ENCODE measurements at places on chromosomes 3 and 15.
A peak's percentile ranks its signal among the peaks of the same experiment; 100 is the strongest.

DNA sequence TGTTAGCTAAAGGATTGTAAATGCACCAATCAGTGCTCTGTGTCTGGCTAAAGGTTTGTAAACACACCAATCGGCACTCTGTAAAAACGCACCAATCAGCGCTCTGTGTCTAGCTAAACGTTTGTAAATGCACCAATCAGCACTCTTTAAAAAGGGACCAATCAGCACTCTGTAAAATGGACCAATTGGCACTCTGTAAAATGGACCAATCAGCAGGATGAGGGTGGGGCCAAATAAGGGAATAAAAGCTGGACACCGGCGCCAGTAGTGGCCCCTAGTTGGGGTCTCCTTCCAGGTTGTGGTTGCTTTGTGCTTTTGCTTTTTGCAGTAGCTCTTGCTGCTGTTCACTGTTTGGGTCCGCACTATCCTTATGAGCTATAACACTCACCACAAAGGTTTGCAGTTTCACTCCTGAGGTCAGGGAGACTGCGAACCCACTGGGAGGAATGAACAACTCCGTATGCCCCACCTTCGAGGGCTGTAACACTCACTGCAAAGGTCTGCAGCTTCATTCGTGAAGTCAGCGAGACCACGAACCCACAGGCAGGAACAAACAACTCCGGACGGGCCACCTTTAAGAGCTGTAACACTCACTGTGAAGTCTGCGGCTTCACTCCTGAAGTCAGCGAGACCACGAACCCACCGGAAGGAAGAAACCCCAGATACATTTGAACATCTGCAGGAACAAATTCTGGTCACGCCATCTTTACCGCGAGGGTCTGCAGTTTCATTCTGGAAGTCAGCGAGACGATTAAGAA is 1.1 kb upstream of the SUCLG2 start:
- no peak for DNase-seq

DNA sequence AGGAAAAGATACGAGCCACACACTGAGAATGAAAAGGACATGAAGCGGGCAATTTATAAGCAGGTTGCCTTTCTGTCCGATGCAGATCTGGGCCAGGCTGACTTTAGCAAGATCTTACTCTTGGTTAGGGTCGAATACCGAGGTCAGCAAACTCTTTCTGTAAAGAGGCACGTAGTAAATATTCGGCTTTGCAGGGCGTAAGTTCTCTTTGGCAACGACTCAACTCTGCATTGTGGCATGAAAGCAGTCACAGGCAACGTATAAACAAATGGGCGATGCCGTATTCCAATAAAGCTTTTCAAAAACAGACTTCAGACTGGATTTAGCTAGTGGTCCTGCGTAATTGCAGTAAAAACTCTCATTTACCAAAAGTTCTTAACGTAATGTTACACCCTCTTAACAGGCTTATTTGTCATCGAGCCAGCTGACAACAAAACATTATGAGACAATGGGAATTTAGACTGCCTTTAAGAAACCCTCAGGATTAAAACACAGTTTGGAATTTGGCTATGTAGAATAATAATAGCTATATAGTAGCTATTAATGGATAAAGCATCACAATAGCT is 13.1 kb upstream of the RPL35A start:
- DNase-seq, result peak; percentile 19

GRCh38 chr3:14280326-14280725 is 101.7 kb downstream of the LSM3 start:
- DNase-seq, result no peak

DNA sequence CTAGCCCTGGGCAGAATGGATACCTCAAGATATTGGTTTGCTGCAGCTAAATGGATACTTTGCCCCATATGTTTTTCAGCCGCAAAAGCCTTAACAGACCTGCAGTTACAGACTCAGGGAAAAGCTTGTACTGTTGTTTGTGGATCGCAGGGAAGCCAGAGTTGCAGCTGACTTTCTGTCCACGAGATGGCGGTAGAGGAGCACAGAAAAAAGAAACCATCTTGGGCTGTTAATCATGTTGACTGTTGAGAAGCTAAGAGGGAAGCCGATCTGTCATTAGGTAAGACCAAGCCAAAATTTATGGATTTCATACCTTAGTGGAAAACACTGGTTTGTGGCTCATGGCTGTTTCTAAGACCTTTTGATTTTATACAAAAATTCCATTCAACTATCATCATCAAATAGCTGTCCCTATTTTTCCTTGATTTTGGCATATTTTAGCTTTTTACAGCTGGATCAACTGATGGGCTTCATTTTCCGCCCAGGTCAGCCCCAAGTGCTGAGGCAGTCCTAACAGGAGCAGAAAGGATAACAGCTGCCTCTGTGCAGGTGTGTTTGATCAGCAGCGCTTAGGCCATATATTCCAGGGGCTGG is 205.7 kb upstream of the ZPLD1 start:
- peak; percentile 80 for DNase-seq

DNA sequence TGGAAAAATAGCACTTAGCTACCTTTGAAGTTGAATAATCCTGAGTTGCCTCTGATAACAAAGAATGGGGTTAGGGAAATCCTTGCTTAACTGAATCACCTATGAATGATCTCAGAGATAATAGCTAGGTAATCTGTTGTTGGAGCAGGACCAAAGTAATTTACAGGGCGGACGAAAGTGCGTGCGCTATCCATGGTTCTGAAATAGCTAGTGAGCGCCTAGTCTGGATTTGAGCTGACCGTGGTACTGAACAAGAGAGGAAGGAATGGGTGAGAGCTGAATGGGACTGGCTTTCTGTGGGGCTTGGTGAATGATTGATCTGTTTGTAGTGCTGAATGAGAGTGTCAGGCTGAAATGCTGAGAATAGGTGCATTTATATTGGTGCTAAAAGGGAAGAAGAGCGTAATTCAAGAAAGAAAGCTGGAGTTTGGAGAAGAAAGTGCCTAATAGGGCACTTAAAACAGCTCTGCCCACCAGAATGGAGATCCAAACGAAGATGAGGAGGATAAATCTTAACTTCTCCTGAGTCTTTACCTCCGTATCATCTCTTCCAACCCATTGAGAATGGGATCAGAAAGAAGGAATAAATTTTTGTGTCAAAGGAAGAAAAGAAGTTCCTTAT is 10.1 kb downstream of the SCN10A start:
- DNase-seq, result peak; percentile 95

- peak; percentile 72 for DNase-seq
Measured at GRCh38 chr15:70569091-70569713, 194.2 kb downstream of the UACA start.

GRCh38 chr3:57098418-57099310 is 38.2 kb downstream of the SPATA12 start:
- DNase-seq, result no peak

DNA sequence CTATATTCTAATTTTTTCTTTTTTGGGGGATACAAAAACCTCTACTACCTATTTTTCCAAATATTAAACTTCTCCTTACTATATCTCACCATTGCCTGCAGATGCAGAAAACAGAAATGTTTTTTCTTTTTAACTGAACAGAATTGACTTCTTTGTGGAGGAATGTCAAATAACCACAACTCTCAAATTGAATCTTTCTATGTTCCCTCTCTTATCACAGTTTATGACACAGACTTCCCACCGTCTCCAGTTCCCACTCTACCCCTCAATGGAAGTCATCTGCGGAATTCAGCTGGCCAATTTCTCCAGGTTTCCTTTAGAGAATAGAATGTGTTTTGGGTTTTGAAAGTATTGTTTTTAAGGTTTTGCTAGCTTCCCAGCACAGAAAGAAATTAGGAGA is 77.0 kb downstream of the NR2F2 start:
- DNase-seq, result no peak

DNA sequence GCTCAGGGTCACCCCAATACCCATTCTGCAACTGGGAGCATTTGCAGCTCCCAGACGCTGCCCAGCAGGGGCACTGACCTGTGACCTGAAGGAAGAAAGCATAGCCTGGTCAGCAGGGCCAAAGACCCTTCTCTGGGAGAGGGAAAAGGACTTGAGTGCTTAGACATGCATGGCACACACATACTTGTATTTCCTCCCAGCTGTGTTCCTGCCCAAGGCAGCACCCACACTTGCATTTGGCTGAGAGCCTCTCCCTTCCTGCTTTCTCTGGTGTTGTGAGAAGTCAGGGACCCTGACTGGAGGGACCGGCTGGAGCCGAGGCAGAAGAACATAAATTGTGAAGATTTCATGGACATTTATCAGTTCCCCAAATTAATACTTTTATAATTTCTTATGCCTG is 7.2 kb upstream of the LAMB2 start:
- peak; percentile 34 for DNase-seq

- peak; percentile 18 for DNase-seq
Measured at GRCh38 chr3:43153216-43154083, 47.6 kb upstream of the POMGNT2 start.

DNA sequence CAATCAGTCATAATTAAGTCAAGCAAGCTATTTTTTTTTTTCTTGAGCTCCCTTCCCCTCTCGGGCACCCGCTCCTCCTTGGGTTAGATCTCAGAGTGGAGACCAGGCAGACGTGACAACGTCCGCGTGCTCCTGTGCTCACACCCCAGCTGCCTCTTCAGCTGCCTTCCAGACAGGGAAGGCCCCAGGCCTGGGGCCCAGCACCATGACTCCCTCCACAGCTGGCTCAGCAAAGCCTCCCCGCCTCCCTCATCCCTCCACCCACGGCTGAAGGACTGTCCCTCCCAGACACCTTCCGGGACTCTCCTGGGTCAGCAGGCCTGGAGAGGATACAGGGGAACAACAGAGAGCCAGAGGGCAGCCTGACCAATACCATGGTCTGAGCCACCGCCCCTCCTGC is 87.9 kb upstream of the LINGO1 start:
- no peak for DNase-seq

GRCh38 chr3:80355144-80355543 is 587.3 kb upstream of the ROBO1 start:
- no peak for DNase-seq

GRCh38 chr3:127483902-127484591 is 106.5 kb downstream of the TPRA1 start:
- no peak for DNase-seq

GRCh38 chr3:145639003-145639606 is 521.9 kb downstream of the PLOD2 start:
- no peak for DNase-seq

GRCh38 chr15:49946681-49947080 is 172.4 kb downstream of the ATP8B4 start:
- DNase-seq, result no peak

DNA sequence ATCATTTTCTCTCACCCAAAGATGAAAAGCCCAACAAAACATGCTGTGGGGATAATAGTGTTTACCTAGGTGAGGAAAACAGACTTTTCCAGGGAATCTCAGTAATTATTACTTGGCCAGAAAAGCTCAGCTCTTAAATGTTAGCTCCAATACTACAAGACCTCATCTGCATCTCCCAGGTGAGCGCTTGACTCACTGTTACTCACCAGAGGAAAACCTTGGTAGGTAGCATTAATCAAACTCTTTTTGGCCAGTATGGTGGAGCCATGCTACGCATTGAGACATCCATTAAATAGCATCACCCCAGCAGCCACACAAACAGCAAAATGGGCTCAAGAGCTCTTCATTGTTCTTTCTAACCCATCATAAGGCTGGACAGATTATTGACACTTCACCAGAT is 99.0 kb downstream of the TIGIT start:
- DNase-seq, result no peak

- no peak for DNase-seq
Measured at GRCh38 chr3:8210882-8211341, 290.7 kb upstream of the LMCD1 start.
